Astrocyte (in vitro differentiated cells and primary cell): ENCODE measurements at places on chromosomes 12 and 14. TPM values are rescaled to one million over a fixed set of nuclear protein-coding genes. Genes with fewer than 3 reads are reported as not detected.

DNA sequence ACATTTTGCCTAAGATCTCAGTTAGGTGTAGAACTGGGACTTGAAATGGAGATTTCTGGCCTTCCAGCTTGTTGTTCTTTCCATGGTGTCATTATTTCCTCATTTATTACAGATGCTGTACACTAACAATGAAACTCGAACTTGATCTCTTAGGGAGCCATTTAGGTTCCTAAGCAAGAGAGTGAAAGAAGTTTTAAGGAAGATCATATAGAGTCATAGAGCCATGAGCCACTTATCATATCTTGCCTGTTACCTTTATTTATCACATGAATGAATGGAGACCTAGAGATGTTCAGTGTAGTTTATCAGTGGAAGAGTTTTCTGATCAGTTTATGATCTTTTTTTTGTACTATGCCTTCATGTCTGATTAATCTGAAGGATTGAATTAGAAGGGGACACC is 9.9 kb downstream of the HELB start:
- DNase-seq: no peak
- no peaks in the 10 kb centered on the region for H3K27me3 ChIP-seq
- H3K36me3 ChIP-seq: no peaks in the 10 kb centered on the region
- no peak overlapping the region for H3K27ac ChIP-seq

Gene ANO4
- 41.3 and 42.8 TPM in 2 replicates for total RNA-seq

DNA sequence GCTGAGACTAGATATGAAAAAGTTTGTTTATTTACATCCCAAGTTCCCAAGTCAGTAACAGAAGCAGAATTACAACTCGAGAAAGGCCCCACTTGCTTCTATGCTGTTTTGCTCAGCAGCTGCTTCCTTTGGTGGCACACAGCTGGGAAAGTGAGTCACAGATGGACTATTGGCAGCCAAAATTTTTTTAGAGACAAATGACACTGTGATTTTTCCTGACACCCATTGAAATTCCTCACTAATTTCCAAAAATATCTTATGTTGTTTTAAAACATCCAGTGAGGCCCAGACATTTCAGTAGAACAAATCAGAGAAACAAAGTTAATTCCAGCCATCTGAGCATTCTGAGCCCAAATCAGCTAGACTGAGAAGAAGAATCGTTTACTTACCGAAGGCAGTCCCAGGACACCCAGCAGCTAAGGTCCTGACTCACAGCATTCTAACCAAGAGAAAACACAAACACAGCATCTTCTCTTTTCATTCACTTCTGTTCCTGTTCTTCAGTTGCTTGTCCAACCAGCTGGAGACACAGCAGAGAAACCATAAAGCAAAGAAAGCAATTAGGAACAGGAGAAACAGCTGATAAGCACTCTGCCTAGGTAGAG is 188.3 kb downstream of the DAD1 start:
- no peaks in the 10 kb centered on the region for H3K27me3 ChIP-seq
- H3K36me3 ChIP-seq: no peaks in the 10 kb centered on the region
- H3K4me1 ChIP-seq: peaks cover 3% of the 10 kb centered on the region

Gene RIMKLB
- total RNA-seq: 34.1 and 36.6 TPM in 2 replicates

DNA sequence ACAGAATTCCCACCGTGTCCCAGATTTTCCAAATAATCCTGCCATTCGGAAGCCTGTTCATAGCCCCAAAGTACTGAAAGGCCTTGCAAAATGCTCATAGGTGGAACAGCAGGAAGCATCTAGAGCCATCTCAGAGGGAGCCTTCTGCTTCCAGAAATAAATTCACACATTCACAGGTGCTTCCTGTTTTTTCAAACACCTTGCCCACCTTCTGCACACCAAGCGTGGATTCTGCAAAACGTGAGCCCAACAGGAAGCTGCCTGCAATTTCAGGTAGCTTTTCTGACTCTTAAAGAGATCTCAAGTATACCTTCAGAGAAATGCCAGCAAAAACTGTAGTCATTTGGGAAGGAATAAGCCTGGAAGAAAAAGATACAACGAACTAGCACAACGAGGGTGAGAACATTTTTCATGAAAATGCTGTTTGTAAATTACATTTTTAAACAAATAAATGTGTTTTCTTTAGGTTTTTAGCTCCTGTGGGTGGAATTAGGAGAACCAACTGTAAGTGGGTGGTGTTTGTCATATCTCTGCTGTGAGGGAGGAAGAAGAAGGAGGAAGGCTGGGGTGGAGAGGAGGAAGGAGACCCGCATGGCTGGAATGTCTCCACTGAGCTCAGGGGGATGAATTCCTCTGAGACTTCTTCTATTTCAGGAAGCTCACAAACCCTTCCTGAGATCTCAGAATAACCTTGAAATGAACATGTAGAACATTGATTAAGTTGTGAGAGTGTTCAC is at the start of gene IFNG-AS1:
Gene IFNG-AS1, plus strand, starts transcription at position 264 of the 737 bp plus-strand sequence.
- H3K27me3 ChIP-seq: no peaks in the 10 kb centered on the region
- H3K27ac ChIP-seq: no peak within 1 kb of the TSS
- no peak for DNase-seq
- H3K4me3 ChIP-seq: no peak within 1 kb of the TSS
- H3K36me3 ChIP-seq: no peaks in the 10 kb centered on the region
- H3K4me1 ChIP-seq: no peaks in the 10 kb centered on the region

DNA sequence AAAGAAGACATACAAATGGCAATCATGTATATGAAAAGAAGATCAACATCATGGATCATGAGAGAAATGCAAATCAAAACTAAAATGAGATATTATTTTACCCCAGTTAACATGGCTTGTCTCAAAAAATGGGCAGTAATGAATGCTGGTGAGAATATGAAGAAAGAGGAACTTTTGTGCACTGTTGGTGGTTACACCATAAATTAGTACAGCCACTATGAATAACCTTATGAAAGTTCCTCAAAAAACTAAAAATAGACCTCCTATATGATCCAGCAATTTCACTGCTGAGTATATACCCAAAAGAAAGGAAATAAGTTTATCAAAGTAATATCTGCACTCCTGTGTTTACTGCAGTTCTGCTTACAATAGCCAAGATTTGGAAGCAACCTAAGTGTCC is 151.7 kb downstream of the PDZRN4 start:
- H3K4me1 ChIP-seq: no peaks in the 10 kb centered on the region
- no peaks in the 10 kb centered on the region for H3K36me3 ChIP-seq
- no peak overlapping the region for H3K27ac ChIP-seq
- no peaks in the 10 kb centered on the region for H3K27me3 ChIP-seq

GRCh38 chr14:72573725-72574417 is 320.0 kb downstream of the DPF3 start:
- no peak overlapping the region for H3K4me3 ChIP-seq
- H3K27ac ChIP-seq: no peak overlapping the region
- H3K4me1 ChIP-seq: no peaks in the 10 kb centered on the region
- H3K36me3 ChIP-seq: no peaks in the 10 kb centered on the region
- no peaks in the 10 kb centered on the region for H3K27me3 ChIP-seq

GRCh38 chr14:69640931-69641330 is 29.5 kb downstream of the SUSD6 start:
- no peaks in the 10 kb centered on the region for H3K36me3 ChIP-seq
- H3K4me3 ChIP-seq: no peak overlapping the region
- no peak for DNase-seq
- H3K27me3 ChIP-seq: no peaks in the 10 kb centered on the region

DNA sequence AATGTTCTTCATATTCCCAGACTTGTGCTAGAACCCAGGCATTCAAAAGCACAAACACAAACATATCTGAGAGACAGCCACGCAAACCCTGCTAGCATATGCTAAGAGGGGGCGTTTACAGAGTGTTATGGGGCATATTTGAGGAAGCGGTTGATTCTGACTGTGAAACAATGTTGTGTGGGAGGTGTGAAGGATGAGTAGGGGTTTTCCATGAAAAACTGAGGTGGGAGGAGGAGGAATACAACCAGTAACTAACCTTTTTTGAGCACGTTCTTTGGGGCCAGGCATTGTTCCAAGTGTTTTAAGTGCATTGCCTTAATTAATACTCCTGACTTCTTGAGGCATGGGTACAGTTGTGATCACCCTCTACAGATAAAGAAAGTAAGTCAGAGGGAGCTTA is 499.5 kb downstream of the AACS start:
- DNase-seq: no peak
- no peaks in the 10 kb centered on the region for H3K4me1 ChIP-seq
- no peak overlapping the region for H3K27ac ChIP-seq

DNA sequence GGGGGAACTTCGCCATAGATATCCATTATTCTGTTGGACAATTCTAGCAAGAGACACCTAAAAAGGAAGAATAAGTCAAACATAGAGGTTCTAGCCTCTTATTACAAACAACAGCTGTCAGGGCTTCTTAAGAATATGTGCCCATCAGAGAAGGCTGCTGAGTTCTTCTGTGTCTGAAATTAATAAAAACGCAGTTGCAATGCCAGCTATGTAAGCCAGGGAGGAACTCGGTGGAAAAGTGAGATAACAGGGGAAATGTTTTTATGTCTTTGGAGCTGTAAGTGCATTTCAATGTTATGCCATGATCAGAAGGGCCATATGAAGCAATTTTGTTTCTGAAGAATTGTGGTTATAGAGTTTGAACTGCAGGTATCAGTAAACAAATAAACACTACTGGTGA is 95.0 kb downstream of the SYT1 start:
- no peak for DNase-seq
- H3K27ac ChIP-seq: no peak overlapping the region
- no peaks in the 10 kb centered on the region for H3K36me3 ChIP-seq

GRCh38 chr14:104822821-104823615 is 22.1 kb downstream of the ZBTB42 start:
- H3K36me3 ChIP-seq: no peaks in the 10 kb centered on the region
- DNase-seq: no peak
- H3K27me3 ChIP-seq: no peaks in the 10 kb centered on the region
- H3K27ac ChIP-seq: no peak overlapping the region
- H3K4me1 ChIP-seq: peaks cover 18% of the 10 kb centered on the region
- no peak overlapping the region for H3K4me3 ChIP-seq

Gene GUCY2C
- 0.09 and 0.10 TPM in 2 replicates for total RNA-seq

DNA sequence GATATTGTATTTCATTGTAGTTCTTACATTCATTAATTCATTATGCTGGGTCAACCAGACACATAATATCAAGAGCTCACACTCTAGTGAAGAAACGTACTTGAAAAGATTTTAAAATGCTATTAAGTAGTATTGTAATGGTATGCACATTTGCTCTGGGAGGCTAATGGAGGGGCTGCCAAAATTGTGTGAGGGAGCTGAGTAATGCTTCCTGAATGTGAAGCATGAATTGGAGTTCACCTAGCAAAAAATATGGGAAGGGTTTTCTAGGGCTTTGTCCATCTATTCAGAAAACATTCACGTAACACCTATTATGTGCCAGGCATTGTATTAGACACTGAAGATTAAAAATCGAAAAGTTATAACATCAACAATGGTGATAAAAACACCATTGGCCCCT is 403.8 kb upstream of the PDE3A start:
- DNase-seq: peak; percentile 70
- no peak overlapping the region for H3K4me3 ChIP-seq
- H3K4me1 ChIP-seq: peaks cover 14% of the 10 kb centered on the region

DNA sequence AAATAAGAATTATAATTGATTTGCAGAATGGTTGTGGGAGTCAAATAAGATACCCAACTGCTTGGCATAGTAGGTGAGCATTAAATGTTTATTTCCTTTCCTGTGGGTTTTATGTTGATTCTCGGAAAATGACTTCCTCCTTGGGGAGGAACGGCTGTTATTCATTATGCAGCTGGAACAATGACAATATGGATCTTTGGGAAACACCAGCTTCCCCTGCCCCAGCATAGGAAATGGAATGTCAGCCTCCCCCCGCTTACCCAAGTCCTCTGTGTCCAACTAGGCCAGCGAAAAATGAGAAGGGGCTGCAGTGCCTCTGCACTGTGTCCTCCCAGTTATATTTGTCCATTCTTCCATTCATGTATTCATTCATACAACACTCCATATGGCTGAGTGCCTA is 11.7 kb upstream of the CCDC177 start:
- H3K4me3 ChIP-seq: no peak overlapping the region
- no peak for DNase-seq
- no peaks in the 10 kb centered on the region for H3K4me1 ChIP-seq
- no peaks in the 10 kb centered on the region for H3K27me3 ChIP-seq
- no peaks in the 10 kb centered on the region for H3K36me3 ChIP-seq

DNA sequence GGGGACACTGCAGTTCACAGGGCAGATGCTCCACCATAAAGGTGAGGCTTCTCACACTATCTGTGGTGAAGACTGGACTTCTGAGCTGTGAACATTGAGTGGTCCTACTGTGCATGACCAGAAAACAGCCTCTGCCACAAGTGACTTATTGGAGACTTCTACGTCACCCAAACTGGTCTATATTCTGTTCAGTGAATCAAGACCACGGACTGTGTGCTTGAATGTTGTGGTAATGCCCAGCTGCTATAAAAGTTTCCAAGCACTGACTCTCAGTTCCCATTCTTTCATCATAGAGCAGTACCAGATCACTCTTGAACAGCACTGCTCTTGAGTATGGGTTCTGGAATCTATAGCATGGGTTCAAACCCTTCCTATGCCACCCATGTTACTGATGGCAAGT is 4.8 kb upstream of the PLEK2 start:
- no peak for DNase-seq
- H3K4me1 ChIP-seq: peaks cover 14% of the 10 kb centered on the region
- no peak overlapping the region for H3K27ac ChIP-seq
- no peaks in the 10 kb centered on the region for H3K27me3 ChIP-seq
- no peak overlapping the region for H3K4me3 ChIP-seq

Gene OAS2
- 94.2 and 132 TPM in 2 replicates for total RNA-seq

Gene TMEM30B
- total RNA-seq: 0.36 TPM in 1 of 2 replicates, not detected in the other

Gene KSR2
- 0.19 and 0.98 TPM in 2 replicates for total RNA-seq

DNA sequence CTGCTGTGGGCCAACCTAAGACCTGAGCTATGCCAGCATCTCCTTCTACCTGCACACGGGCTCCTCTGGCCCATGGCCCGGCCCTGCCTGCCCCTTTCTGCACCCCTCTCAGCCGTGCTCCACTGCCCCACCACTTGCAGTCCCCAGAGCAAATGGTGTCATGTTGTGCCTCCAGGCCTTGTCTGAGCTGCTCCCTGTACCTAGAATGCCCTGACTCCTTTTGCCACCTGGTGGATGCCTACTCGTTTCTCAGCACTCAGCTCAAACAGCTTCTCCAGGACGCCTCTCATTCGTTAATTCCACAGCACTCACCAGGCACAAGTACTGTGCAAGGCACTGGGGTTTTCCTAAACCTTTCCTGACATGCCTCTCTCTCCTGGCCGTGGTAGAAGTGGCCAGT is 63.2 kb upstream of the PNMA1 start:
- peaks cover 10% of the 10 kb centered on the region for H3K4me1 ChIP-seq
- no peaks in the 10 kb centered on the region for H3K27me3 ChIP-seq
- H3K4me3 ChIP-seq: no peak overlapping the region
- H3K36me3 ChIP-seq: no peaks in the 10 kb centered on the region
- DNase-seq: no peak
